ENCODE measurements at places on chromosomes 6 and 20.

DNA sequence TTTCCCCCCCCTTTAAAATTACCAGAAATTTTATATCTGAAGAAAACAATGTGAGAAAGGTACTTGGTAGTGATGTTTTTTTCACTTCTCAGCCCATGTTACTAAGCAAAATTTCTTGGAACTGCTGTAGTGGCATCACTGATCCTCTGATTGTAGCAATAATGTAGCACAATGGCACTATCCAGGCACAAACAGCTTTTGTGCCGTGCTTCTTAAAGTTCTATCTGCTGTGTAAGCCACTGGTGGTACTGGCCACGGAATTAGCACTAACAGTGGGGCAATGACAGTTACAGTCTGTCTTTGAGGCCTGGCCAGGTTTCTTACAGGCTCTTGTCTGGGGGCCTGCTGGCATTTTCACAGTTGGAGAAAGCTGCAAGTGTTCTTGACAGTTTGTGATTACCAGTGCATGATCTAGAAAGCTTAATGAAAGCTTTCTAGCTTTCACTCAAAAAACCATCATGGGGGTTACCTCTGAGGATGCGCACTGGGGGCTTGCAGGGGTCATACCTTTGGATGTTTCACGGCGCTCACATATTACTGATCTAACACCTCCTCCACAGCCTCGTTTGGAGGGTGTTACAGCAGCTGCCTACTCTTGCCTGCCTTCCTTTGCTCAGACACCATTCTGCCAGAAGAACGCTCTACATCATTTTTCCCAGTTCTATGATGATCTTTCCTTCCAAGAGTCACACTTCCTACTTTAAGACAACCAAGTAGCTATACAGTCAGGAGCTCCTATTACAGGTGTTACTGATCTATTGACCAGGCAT lies 58.4 kb upstream of the ARMH2 start:
- DNase-seq, result no peak

- DNase-seq, result no peak
Measured at GRCh38 chr6:143157131-143157530, 96.4 kb downstream of the AIG1 start.

GRCh38 chr6:166389119-166389518 lies 6.4 kb upstream of the MPC1 start:
- no peak for DNase-seq

DNA sequence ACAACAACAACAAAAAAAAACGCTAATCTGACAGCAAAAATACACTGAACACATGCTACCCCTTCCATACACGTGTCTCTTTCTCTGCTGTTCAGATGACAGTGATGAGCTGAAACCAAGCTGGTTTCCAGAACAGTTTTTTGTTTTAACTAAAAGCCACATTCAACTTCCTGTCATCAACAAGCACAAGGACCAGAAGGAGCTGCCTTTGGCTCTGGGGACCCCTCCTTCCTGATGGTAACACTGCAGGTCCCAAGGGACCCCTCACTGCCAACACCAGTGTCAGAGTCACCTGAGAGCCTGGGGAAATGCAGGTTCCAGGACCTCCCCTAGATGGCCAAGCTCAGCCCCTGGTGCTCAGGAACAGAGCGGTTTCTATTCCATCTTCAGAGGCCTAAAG lies 6.0 kb downstream of the CST7 start:
- DNase-seq, result peak; percentile 27

DNA sequence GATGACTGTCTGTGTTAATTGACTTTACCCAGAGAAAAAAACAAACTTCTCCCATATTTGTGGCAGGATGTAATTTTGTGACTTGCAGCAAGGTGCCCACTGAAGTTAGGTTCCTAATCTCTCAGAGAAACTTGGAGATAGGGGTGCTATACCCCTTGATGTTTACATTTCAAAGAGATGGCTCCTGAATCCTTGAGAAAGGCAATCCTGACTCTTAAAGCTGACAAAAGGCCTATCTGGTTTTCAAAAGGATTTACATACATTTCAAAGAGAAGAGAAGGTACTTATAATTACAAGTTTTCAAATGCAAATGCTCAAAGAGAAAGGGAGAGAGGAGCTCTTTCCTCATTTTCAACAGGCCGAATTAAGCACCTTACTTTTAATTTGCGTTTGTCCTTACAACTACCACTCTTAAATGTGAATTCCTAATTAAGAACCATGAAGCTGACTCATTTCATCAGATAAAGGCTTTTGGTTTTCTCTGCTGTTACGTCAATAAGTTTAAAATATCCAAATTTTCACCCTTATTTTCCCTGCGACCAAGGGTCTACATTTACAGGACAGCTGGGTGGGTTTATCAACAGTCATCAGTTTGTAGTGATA lies 711.8 kb upstream of the MAP3K7 start:
- DNase-seq, result no peak

DNA sequence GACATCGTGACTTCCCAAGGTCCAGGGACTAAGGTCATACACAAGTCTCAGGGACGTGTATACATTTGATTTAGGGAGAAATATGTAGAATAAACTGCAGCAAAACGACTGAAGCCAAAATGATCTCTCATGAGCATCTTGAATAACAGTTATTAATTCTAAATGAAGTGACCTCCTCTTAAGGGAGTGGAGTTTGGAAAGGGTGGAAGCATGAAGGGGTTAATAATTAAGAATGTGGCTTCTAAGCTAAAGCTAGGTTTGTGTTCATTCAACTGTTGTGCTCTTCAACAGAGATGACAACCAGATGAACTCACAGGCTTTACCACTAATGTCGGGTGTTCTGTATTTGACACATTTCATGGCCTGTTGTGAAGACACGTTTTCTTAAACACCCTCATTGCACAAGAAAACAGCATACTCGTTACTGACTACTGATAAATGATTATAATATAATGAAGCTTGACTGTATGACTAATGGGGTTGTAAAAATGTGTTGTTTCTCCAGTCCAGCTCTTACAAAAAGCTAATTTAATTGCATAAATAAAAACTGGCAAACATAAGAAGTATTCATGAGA lies 1.5 kb downstream of the PPP1R14C start:
- no peak for DNase-seq

GRCh38 chr20:34549291-34549928 lies 9.1 kb upstream of the MAP1LC3A start:
- DNase-seq, result no peak

- DNase-seq, result no peak
Measured at GRCh38 chr20:63284544-63284949, 8.4 kb upstream of the COL20A1 start.

DNA sequence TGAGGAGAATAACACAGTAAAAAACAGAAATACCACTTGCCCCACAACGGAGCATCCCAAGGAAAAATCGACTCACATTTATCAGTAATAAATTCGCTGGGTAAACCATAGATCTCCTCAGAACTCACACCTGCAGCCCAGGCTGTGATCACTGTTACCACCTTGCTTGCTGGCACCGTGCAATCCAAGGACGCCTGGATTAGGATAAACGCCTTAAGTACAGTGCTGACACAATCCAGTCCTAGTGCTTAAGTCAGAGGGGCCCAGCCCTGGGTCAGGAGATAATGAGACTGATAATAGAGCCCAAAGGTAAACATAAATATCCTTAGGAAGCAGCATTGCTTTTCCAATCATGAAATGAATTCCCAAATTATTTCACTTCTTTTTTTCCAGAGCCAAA lies 62.5 kb downstream of the EPB41L2 start:
- no peak for DNase-seq

GRCh38 chr6:3023663-3024483 lies 24.2 kb downstream of the NQO2 start:
- DNase-seq, result no peak

- DNase-seq, result peak; percentile 81
Measured at GRCh38 chr6:170085475-170086401, 205.1 kb downstream of the DLL1 start.

DNA sequence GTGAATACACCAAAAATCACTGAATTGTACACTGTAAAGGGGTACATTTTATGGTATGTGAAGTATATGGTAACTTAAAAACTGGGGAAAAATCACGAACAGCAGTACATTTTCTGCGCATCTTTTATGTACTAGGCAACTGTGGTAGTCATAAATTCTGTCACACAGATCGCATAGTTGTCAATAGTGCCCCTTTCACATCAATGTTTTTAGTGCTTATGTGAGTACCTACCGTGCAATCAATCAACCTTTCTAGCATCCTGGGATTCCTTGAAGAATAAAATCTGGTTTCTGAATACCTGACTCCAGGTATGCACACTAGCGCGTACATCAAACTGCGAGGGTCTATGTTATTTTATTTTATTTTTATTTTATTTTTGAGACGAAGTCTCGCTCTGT lies 637 bp upstream of the RPF2 start:
- DNase-seq, result no peak

DNA sequence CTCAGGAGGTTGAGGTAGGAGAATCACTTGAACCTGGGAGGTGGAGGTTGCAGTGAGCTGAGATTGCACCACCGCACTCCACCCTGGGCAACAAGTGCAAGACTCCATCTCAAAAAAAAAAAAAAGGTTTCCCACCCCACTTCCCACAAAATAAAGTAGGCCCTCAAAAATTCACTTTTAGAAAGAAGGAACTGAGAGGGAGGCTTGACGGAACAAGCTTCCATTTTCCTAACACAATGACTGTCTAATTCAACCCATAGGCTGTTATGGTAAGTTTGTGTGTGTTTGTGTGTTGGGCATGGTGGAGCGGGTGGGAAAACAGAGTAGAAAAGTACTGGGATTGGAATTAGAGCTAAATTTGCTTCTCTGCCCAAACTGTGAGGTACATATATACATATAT lies 98.4 kb upstream of the MAN1A1 start:
- DNase-seq, result no peak

GRCh38 chr6:111921103-111921502 lies 47.9 kb upstream of the FYN start:
- no peak for DNase-seq

GRCh38 chr6:27263886-27264285 lies 16.4 kb downstream of the PRSS16 start:
- DNase-seq, result no peak

GRCh38 chr6:30614843-30615218 lies 2.2 kb downstream of the PPP1R10 start:
- DNase-seq, result no peak

- no peak for DNase-seq
Measured at GRCh38 chr20:32457479-32457986, 99.4 kb downstream of the ASXL1 start.

DNA sequence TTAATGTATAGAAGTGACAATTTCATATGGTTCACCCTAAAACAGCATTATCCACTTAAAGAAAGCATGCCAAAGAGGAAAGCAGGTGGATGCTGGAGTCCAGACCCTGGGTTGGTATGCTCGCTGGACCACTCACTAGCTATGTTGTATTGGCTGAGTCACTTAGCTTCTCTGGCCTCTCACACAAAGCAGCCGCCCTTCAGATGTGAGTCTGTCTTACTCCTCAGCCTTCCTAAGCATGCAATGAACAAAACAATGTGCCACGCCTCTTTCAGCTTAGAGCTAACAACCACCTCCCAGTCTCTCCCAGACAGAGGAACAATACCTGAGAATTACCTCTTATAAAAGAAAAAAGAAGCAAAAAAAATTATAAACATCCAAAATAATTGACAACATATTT lies 29.4 kb downstream of the SIM1 start:
- no peak for DNase-seq

DNA sequence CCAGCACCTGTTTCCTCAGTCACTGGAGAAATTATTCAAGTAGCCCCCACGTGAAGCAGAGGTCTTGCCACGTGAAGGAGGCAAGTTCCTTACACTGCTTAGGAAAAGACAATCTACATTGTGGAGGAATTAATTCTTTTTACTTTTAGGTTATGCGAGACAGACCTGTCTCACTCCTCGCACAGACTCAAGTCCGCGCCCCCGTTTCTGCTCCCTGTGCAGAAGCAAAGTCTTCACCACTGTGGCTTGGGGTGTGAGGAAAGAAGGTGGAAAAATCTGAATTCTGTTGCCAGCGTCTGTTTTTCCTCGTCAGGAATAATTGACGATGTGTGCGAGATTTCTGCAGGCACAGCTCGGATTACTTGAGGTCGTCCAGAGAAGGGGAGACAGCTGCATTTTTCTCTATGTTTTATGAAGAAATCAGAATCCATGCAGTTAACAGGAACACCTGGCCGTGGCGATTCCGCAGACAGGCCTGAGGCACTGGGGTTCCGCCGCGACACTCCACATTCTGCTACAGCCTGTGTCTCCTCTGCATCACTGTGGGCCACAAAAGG lies 185.1 kb downstream of the SMOC2 start:
- peak; percentile 17 for DNase-seq

- DNase-seq, result no peak
Measured at GRCh38 chr6:139686308-139686707, 311.9 kb upstream of the CITED2 start.

- DNase-seq, result no peak
Measured at GRCh38 chr6:130624046-130624445, 203.2 kb upstream of the SMLR1 start.

GRCh38 chr6:123925350-123925749 lies 121.7 kb downstream of the NKAIN2 start:
- DNase-seq, result no peak

DNA sequence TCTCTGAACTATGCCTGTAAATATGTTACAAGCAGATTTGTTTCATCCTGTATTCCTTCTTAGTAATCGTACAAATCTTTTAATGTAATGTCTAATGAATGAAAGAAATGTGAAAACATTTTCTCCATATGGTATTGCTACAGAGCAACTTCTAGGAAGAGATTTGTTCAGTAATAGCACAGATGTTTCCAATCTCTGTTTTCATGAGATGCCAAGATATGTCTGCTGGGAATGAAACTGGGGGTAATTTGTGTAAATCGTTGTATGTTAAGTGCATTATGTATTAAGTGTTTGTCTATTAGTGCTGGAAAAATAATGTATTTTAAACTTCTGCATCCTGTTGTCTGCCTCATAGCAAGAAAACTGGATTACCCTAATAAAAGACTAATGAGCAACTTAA lies 722.2 kb upstream of the EYS start:
- DNase-seq, result no peak

GRCh38 chr6:138323821-138324220 lies 53.9 kb upstream of the SMIM28 start:
- no peak for DNase-seq

DNA sequence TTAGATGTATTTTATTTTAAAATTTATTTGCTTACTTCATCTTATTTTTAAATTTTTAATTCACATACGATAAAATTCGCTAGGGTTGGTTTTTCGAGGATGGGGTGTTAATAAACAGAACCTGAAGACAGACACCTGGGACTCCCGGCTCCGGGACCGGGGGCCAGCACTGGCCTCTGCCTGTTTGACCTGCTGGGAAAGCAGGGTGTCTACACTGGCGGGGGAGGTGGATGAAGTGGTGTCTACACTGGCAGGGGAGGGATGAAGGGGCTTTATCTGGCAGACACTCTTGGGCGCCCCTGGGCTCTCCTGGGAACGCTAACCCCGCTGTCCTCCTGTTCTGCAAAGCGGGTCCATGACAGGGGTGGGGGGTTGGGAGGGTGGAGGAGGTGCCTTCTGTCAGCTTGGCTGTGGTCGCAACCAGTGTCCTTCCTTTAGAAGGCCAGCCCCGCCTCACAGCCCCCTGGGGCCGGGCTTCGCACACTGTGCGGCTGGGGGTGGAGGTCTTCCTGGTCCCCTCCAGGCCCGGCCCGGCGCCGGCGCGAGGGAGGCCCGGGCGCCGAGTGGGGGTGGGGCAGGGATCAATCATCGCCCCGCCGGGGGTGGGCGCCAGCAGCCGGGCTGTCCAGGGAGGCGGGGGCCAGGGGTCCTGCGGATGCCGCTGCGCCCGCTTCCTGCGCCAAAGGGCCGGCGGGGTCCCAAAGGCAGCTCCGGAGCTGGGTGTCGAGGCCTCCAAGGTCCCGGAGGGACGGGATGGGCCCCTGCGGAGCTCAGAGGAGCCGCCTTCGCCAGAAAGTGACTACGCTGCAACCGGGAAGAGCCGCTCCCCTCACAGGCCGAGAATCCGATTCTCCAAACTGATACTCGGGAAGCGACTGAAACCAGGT lies 1.8 kb downstream of the GATA5 start:
- no peak for DNase-seq

Data from chondrocyte (in vitro differentiated cells).